ENCODE measurements at places on chromosomes 11 and 22.

GRCh38 chr11:79150320-79150719, 290.5 kb downstream of the TENM4 start:
- no peak for DNase-seq

DNA sequence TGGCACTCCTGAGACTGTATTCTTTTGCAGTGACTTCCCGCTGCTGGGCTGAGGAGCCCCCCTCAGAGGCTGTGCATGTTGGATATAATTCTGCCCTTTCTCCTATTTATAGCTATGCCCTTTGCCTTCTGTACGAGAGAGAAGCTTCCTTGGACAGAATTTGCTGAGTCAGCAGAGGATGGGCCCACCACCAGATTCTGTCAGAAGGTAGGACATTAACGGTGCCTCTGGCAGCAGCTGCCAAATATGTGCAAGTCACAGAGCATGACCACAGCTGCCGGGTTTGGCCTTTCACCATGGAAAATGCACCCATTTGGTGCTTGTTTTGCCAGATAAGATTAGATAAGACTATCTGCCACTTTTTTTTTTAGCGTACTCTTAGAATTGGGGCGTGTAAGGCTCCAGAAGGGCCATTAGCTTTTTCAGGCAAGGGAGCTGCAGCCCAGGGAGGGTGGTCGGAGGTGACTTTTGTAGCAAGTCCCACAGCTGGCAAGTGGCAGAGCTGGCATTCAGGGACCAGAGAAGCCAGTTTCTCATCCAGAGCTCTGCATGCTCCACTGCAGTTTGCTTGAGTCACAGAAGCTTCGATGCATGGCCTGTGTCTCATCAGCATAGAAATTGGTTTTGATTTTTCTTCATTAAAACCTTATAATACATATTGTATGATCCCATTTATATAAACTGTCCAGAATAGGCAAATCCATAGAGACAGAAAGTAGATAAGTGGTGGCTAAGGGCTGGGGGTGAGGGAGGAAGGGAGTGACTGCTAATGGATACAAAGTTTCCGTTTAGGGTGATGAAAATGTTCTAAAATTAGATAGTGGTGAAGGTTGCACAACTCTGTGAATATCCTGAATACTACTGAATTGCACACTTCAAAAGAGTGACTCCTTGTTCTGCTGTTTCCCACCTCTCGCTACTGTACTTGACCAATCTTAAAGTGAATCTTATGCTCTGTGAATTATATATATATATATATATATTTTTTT, 15.8 kb downstream of the UPB1 start:
- no peak for DNase-seq

GRCh38 chr11:82732734-82733443, 775 bp downstream of the FAM181B start:
- DNase-seq, result no peak

DNA sequence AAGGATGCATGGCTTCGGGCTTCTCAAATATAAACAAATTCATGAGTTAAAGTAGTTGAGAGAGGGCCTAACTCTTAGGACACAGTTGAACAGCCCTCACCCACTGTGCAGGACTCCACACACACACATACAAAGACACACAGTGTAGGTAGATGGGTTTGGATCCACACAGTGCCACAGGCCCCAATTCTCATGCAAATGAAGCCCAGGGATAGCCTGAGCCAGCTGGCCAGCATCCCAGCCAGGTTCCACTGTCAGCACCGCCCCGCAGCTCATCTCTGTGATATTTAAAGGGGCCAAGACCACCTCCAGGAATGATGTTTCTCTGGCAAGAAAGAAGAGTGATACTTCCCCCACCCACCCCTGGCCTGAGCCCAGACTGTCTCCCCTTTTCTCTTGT, 11.7 kb downstream of the SLC35C1 start:
- DNase-seq, result no peak

DNA sequence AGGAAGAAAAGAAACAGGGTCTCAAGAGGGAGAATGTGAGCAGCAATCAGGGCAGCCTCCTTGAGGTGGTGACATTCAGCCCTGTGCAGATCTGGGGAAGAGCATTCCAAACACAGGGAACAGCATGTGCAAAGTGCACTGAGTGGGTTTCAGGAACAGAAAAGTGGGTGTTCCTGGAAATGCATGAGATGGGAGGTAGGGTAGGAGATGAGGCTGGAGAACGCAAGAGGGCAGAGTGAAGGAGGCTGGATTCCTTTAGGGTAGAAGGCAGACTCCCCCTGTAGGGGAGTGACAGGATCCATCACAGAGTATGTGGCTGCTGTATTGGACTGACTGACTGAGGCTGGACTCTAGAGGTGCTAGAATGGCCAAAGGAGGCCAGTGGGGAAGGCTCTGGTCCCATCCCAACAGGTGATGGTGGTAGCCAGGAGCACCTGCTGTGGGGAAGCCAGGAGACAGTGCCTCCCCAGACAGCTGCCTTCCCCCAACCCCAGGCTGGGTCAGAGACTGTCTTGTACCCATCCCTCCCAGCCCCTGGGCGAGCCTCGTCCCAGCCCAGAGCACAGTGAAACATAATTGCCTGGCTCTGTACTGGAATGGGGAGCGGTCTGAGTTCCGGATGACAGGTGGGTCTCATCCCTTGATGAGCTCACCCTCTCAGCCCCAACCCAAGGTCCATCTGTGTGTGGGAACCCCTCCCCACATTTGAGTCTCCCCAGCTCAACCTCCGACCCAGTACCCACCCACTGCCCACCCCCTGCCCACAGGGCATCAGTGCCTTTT, 419.4 kb downstream of the MN1 start:
- DNase-seq, result no peak

DNA sequence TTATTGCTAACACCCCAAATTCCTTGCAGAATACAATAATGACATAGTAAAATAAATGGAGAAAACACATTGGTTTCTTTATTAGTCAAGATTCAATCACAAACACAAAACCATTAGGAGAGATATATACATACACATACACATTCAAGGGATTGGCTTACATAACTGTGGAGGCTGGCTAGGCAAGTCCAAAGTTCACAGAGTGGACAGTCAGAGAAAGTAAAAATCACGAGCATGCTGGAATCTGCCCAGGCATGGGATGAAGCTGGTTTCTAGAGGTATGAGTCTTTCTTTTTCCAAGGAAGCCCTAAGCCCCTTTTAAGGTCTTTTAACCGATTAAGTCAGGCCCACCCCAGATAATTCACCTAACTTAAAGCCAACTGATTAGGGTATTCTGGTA, 13.6 kb upstream of the OR56B1 start:
- DNase-seq, result no peak

- DNase-seq, result no peak
These were observed 14.2 kb downstream of the INCENP start for GRCh38 chr11:62137881-62138629.

- no peak for DNase-seq
These were observed 52.2 kb downstream of the ANO5 start for GRCh38 chr11:22244986-22245592.

DNA sequence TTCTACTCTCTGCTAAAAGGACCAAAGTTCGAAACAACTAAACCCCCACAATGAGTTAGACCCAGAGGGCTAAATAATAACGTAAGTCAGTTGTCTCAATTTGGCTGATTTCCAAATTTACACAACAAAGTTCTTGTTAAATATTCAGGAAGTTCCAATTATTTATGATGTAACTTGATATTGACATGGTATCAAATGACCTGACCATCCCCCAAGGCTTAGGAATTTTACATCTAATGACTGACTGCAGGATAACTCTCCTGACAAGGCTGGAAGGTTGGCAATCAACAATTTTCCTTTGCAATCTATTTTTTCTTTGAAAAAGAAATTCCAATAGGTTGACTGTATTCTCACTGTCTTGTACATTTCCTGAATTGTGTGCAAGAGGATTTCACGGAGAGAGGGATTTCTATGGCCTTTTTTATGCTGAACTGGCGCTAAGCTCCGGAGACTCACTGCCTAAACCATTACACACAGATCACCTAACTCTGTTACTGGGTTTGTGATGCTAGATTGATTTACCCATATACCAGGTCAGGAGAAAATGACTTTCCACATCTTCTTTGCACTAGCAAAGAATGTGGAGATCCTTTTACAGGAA, 9.6 kb upstream of the CDON start:
- DNase-seq, result no peak

DNA sequence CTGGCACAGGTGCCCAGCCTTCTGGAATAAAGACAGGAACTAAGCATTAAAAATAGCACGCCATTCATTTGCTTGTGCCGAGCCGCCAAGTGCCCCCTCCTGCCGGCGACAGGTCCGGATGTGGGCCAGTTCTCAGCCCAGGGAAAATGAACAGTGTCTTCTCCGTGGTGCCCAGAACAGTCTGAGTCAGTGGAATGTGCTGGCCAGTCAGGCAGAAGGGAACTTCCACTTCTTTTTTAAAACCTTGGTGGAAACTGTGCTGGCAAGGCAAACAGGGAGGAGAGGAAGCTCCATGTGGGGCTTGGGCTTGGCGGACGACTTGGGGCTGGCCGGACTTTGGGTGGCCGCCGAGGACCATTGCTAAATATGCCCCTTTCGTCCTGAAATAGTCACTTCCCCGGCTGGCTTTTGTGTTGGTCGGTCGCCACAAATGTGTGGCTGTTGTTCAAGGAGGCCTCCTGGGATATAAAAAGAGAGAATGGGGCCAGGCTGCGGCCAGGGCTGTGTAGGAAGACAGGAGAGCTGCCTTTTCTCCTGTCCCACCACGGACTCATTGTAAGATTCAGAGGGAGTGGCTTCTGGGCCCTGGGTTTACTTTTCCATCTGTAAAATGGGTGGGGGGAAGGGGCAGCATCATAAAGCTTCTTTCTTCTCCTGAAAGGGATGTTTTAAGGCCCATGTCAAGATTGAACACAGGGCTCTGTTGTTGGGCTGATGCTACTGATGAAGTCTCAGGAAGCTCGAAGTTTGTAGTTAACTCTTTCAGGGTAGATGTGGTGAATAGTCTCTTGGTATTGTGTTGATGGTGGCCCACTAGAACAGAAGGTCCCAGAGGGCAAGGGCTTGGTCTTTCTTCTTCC, 101.0 kb downstream of the PTPRJ start:
- DNase-seq, result no peak

- no peak for DNase-seq
These were observed 863.8 kb downstream of the KCNA4 start for GRCh38 chr11:29153078-29153477.

DNA sequence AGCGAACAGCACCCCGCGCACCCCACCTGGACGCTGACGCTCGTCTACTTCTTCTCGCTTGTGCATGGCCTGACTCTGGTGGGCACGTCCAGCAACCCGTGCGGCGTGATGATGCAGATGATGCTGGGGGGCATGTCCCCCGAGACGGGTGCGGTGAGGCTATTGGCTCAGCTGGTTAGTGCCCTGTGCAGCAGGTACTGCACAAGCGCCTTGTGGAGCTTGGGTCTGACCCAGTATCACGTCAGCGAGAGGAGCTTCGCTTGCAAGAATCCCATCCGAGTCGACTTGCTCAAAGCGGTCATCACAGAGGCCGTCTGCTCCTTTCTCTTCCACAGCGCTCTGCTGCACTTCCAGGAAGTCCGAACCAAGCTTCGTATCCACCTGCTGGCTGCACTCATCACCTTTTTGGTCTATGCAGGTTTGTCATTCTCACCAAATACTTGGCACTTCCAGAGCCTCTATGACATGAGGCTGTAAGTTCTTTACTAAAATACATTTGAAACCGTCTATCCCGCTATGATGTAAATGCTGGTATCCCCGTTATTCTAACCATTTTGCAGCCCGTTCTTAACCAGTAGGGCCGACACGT, 535 bp downstream of the AQP11 start:
- DNase-seq, result no peak

DNA sequence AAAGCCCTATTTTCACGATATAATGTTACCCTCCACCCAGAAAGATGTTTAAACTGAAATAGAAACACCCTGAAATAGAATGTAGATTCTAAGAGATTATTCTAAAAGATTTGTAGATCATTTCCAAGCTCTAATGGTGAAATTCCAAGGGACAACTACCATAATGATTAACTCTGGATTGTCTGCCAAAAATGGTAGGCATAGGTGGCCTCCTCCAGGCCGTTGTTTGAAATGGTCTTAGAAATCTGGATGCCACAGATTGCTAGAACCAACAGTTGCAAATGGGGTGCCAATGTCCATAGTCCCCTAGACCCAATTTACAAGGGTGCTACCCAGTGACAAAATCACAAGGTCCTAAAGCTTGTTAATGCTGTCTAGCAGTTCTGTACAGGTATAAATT, 6.7 kb upstream of the SLC6A5 start:
- DNase-seq, result no peak

GRCh38 chr11:113998574-113998973, 23.7 kb downstream of the HTR3A start:
- DNase-seq, result no peak

DNA sequence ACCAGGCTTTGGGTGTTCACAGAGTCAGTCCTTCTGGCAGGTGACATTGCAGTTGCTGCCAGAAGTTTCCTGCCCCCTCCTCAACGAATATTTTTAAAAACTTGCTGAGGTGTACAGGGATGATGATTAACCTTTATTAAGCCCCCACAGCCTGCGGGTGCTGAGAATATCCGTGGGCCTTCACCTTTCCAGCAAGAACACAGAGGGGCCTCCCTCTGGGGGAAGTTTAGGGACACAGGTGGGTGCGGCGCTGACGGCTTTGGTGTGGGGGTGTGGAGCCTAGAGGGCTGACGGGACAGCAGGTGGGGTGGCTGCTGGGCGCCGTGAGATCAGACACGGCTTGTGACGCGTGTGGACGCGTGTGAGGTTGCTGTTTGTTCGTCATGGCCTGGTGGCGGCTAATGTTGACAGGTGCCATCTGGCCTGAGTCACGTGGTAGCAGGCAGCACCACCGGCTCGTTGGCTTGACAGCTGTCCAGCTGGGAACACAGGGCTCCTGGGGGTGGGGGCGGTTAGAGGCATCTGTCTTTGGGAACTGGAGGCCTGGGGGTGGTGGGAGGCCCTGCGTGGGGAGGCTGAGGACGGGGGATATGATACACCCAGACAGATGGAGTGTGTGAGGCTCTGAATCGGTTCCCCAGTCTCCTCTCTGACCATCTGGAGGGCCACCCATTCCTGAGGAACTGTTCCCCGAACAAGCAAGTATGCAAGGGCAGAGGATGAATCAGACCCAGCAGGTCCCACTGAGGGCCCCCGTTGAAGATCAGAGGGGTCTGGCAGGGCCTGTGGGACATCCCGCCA, 12.5 kb upstream of the LRRC10B start:
- DNase-seq, result no peak

GRCh38 chr22:27195094-27195493, 537.7 kb downstream of the MIAT start:
- no peak for DNase-seq

GRCh38 chr22:41838842-41839618, 6.1 kb downstream of the SREBF2 start:
- DNase-seq, result no peak

- no peak for DNase-seq
These were observed 53.4 kb downstream of the DGCR2 start for GRCh38 chr22:19068784-19069271.

Measured in effector memory CD4-positive, alpha-beta T cell (primary cell).